ENCODE measurements at places on chromosomes 16 and 17.

DNA sequence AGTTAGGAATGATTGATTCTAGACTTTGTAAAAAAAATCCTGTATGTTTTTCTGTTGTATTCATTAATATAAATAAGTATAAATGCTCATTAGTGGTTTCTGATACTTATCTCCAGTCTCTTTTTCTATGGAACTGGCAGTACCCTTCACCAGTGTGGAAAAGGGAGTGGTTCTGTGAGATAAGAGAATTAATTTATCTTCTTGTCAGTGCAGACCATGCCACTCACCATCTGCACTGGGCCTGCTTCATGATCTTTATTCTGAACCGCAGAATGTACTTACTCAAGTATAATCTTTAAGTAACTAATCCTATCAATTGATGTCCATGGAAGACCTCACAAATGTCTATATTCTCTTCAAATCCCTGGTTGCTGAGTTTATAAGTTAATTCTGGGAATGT, 836.1 kb upstream of the CDH8 start:
- no peak for DNase-seq

GRCh38 chr17:1948517-1948825, 76.7 kb downstream of the RTN4RL1 start:
- DNase-seq = no peak

DNA sequence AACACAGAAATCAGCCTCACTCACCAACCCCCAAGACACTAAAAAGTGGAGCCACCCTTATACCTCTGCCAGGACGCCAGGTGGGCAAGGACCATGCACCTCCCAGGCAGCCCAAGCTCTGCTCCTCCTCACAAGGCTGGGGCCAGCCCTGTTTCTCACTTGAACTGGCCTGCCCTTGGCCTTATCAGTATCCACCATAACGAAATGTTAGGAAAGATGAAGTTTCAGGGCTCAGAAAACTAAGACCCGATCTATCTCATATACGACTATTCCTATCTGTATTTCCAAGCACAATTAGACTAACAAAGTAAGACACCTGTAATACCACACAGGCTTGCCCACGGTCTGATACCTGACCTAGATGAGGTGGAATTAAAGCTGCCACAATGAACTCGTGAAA, 6.9 kb downstream of the FBXO31 start:
- no peak for DNase-seq

DNA sequence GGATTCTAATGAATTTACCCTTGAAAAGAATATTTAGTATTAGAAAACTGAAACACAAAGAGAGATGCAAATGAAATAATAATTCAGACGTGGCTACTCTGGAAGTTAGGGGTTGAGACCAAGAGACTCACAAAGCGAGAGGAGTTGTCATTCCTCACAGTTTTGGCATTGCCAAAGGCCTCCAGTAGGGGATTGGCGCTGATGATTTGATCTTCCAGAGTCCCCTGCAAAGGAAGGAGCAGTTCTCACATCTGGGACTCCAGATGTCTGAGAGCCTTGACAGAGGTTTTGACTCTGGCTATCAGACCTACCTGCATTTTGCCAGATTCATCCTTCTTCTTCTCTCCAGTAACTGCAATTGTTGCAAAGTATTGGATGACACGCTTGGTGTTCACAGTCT, 6.6 kb downstream of the MYH8 start:
- no peak for DNase-seq
